ENCODE measurements at places on chromosomes 13 and 19. TPM values are rescaled to one million over a fixed set of nuclear protein-coding genes. Genes with fewer than 3 reads are reported as not detected.

The SPTBN4 gene
- total RNA-seq: 6.1 TPM

The U2AF2 gene
- 126 TPM for total RNA-seq

The MYH14 gene
- total RNA-seq: 26.4 TPM

The PBX4 gene
- total RNA-seq: 2.0 TPM

The PEG3 gene
- total RNA-seq: 13.2 TPM

The KCNN4 gene
- 3.1 TPM for total RNA-seq

The CGB7 gene
- not detected for total RNA-seq

The PSPN gene
- total RNA-seq: 0.87 TPM

The LGALS7B gene
- not detected for total RNA-seq

The INSL3 gene
- total RNA-seq: 0.61 TPM

The ZFP82 gene
- total RNA-seq: 3.1 TPM

The FCHO1 gene
- 2.6 TPM for total RNA-seq

The TNFSF11 gene
- not detected for total RNA-seq

The LILRB5 gene
- total RNA-seq: 69.4 TPM

The WTIP gene
- total RNA-seq: 25.3 TPM

The MTRF1 gene
- total RNA-seq: 7.7 TPM

The ERFL gene
- 0.19 TPM for total RNA-seq

Data from mesenteric fat pad (tissue), 1 donor.